Activated CD4-positive, alpha-beta T cell treated with anti-CD3 and anti-CD28 coated beads, Interleukin-2, amount 10 ng/mL, durations not matched to agents 24 days and 14 days (primary cell): ENCODE measurements at places on chromosomes 1 and 21. TPM values are rescaled to one million over a fixed set of nuclear protein-coding genes. Genes with fewer than 3 reads are reported as not detected.

LY9 gene
- total RNA-seq = 0.30 and 0.85 TPM in 2 replicates

CACNA1S gene
- total RNA-seq = not detected in 2 replicates

OR2G6 gene
- not detected in 2 replicates for total RNA-seq

CD84 gene
- total RNA-seq = 17.3 and 17.7 TPM in 2 replicates

TSSK3 gene
- 1.0 and 2.3 TPM in 2 replicates for total RNA-seq

TMCC2 gene
- total RNA-seq = 19.9 and 20.9 TPM in 2 replicates

KIF26B gene
- 0.02 and 0.07 TPM in 2 replicates for total RNA-seq

- H3K27ac ChIP-seq = no peak overlapping the region
- peaks cover 5% of the 10 kb centered on the region for H3K27me3 ChIP-seq
- H3K4me3 ChIP-seq = no peak overlapping the region
- H3K4me1 ChIP-seq = peaks cover 24% of the 10 kb centered on the region
- peaks cover 3% of the 10 kb centered on the region for H3K36me3 ChIP-seq
These were observed 14.9 kb upstream of the CD55 start for GRCh38 chr1:207306603-207307002.

DNA sequence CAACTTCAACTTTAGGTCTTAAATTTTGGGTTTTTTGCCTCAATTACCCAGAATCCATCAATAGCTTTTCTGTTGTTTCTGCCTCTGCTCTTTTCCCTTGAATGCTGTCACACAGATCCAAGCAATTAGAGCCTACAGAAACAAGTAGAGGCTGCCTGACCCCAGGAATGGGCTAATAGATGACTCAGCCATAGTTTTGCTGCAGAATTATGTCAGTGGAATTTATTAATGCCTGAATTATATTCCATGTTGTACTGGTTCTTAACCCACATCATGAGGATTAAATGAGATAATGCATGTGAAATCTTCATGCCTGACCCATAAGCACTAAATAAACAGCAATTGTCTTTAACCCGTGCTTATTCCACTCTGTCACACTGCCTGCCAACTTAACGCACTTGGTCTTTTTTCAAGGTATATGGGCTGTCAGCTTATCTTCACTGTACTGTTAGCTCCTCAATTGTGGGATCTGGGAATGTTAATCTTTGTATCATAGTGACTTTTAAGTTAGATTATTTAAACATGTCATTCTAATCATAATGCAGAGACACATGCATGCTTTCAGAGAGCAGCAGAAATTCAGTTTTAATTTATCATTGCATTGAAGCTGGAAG is 213.3 kb downstream of the ROR1 start:
- no peak overlapping the region for H3K27ac ChIP-seq
- H3K27me3 ChIP-seq = peaks cover 5% of the 10 kb centered on the region
- no peaks in the 10 kb centered on the region for H3K36me3 ChIP-seq
- H3K4me3 ChIP-seq = no peak overlapping the region
- no peaks in the 10 kb centered on the region for H3K4me1 ChIP-seq

DNA sequence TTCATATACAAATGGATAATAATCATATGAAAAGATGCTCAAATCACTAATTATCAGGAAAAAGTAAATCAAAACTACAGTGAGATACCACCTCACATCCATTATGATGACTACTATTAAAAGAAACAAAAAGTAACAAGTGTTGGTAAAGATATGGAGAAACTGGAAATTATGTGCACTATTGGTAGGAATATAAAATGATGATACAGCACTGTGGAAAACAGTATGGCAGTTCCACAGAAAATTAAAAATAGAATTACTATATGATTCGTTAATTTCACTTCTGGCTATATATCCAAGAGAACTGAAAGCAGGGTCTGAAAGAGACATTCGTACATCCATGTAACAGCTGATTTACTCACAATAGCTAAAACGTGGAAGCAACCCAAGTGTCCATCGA is 21.1 kb upstream of the ATP1A1 start:
- H3K27ac ChIP-seq = no peak overlapping the region
- DNase-seq = no peak
- peaks cover 13% of the 10 kb centered on the region for H3K4me1 ChIP-seq
- H3K4me3 ChIP-seq = no peak overlapping the region
- H3K36me3 ChIP-seq = no peaks in the 10 kb centered on the region

DNA sequence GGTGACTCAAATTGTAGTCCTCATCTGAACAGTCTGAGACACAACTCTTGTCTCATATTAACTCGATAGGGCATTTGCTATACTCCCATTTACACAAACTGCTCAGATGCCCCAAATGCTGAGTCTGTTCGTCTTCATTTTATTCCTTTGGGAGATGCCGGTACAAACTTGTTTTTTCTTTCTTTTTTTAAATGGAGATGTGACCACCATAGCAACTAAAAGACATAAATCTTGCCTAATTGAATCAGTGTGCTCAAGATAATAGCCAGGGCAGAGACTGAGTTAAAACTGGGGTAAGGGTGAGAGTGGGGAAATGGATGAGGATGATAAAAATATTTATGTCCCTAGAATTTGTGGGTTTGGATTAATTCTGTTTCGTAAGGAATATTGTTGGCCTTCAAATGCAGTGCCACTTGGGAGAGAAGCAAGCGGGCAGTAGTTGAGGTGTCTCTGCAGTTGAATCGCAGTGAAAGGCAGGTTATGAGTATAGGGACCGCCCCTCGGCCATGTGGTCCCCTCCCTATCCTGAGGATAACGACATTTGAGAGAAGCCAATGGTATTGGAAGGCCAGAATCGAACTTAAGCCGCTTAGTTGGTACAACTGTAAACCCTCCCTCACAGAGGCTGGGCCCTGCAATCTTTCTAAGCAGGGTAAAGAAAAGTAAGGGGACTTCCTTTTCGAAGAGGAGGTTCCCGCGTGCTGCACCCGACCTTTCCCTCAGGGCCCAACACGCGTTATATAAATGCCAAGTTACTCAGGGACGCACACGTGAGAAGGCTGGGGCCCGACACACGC is 859 bp upstream of the LRRC8B start:
- peak overlapping the region; percentile 95 for H3K27ac ChIP-seq
- H3K4me3 ChIP-seq = no peak overlapping the region
- no peak for DNase-seq
- H3K4me1 ChIP-seq = peaks cover 31% of the 10 kb centered on the region
- H3K36me3 ChIP-seq = peaks cover 18% of the 10 kb centered on the region
- H3K27me3 ChIP-seq = no peaks in the 10 kb centered on the region

GRCh38 chr1:178498896-178499675 is 2.3 kb upstream of the CLEC20A start:
- H3K4me3 ChIP-seq = no peak overlapping the region
- no peaks in the 10 kb centered on the region for H3K27me3 ChIP-seq
- no peaks in the 10 kb centered on the region for H3K4me1 ChIP-seq
- no peak overlapping the region for H3K27ac ChIP-seq

GRCh38 chr1:93878501-93878888 is 511 bp downstream of the DNTTIP2 start:
- H3K27ac ChIP-seq = peak overlapping the region; percentile 97
- peaks cover 35% of the 10 kb centered on the region for H3K4me1 ChIP-seq
- peaks cover 43% of the 10 kb centered on the region for H3K36me3 ChIP-seq
- H3K4me3 ChIP-seq = peak overlapping the region; percentile 93

- peaks cover 6% of the 10 kb centered on the region for H3K36me3 ChIP-seq
- no peak for DNase-seq
- no peak overlapping the region for H3K27ac ChIP-seq
- H3K4me1 ChIP-seq = peaks cover 28% of the 10 kb centered on the region
- no peak overlapping the region for H3K4me3 ChIP-seq
- no peaks in the 10 kb centered on the region for H3K27me3 ChIP-seq
These were observed 32.8 kb downstream of the C2CD2 start for GRCh38 chr21:41921021-41921420.

DNA sequence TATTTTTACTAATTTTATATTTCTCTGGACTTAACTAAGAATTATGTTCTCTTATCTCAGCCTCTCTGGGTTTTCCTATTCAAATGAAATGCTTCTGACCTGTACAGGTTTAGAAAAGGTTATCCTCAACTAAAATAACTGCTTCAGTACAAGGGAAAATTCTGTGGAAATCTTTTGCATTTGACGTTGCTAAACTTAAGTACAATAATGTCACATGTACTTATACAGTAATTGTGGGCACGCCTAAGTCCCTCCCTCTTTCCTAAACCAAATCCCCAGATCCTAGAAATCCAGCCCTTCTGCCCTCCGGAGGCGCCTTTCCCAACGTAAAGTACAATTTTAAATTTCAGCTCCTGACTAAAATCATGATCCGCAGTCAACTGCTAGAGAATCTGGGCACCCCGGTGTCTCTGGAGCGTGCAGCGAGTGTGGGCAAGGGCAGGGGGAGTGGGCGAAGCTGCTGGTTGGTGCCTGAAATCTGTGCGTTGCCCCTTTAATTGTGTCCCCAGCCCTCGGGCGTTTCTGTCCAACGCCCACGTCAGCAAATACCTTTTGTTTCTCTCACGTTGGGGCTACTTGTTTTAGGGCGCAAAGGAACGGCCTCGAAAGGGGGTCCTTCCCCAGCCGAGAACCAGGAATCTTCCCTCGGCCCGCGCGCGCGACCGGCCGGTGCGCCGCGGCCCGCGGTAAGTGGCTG is at the start of gene ZBTB8A:
Gene ZBTB8A, plus strand, starts transcription at position 541 of the 697 bp plus-strand sequence. CDS start 53,505 bp downstream, outside the sequence.
- H3K27ac ChIP-seq = no peak within 1 kb of the TSS
- peak within 1 kb of the TSS; percentile 77 for H3K4me3 ChIP-seq
- H3K4me1 ChIP-seq = peaks cover 8% of the 10 kb centered on the region
- no peaks in the 10 kb centered on the region for H3K36me3 ChIP-seq
- DNase-seq = peak; percentile 57

- no peak for DNase-seq
- H3K4me3 ChIP-seq = no peak overlapping the region
- H3K27ac ChIP-seq = no peak overlapping the region
- H3K4me1 ChIP-seq = no peaks in the 10 kb centered on the region
- no peaks in the 10 kb centered on the region for H3K36me3 ChIP-seq
These were observed 118.8 kb downstream of the PTBP2 start for GRCh38 chr1:96840396-96840795.

- peak overlapping the region; percentile 35 for H3K27ac ChIP-seq
- H3K4me1 ChIP-seq = peaks cover 71% of the 10 kb centered on the region
- peaks cover 59% of the 10 kb centered on the region for H3K36me3 ChIP-seq
- no peaks in the 10 kb centered on the region for H3K27me3 ChIP-seq
- no peak for DNase-seq
These were observed 1.9 kb downstream of the SLC25A44 start for GRCh38 chr1:156195853-156196252.

GRCh38 chr1:43227143-43227764 is 42.5 kb upstream of the TMEM125 start:
- H3K4me3 ChIP-seq = no peak overlapping the region
- DNase-seq = peak; percentile 94
- no peaks in the 10 kb centered on the region for H3K4me1 ChIP-seq
- H3K27me3 ChIP-seq = peaks cover 3% of the 10 kb centered on the region
- no peaks in the 10 kb centered on the region for H3K36me3 ChIP-seq

GRCh38 chr21:28253338-28253737 is 739.3 kb downstream of the LTN1 start:
- no peaks in the 10 kb centered on the region for H3K36me3 ChIP-seq
- H3K4me3 ChIP-seq = no peak overlapping the region
- no peak overlapping the region for H3K27ac ChIP-seq
- no peak for DNase-seq
- H3K27me3 ChIP-seq = no peaks in the 10 kb centered on the region
- H3K4me1 ChIP-seq = no peaks in the 10 kb centered on the region

DNA sequence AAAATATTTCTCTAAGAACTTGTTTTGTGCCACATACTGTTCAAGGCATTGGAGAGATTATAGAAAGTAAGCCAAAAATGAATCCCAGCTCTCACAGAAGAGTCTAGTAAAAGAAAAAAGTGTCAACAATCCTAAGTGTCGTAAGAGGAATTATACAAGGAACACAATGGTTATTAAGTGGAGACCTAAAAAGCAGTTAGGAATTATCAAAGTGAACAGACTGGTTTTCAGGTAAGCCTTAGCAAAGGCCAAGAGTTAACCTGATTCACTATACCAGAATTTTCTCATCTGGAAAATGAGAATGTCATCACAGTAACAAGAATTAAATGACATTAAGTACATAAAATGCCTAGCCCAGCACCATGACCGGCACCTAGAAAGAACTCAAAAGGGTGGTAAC is 15.6 kb downstream of the SERBP1 start:
- peaks cover 75% of the 10 kb centered on the region for H3K36me3 ChIP-seq
- H3K4me3 ChIP-seq = no peak overlapping the region
- DNase-seq = no peak
- no peak overlapping the region for H3K27ac ChIP-seq
- H3K4me1 ChIP-seq = peaks cover 36% of the 10 kb centered on the region
- H3K27me3 ChIP-seq = no peaks in the 10 kb centered on the region
